ENCODE measurements at places on chromosomes 3 and 15.

DNA sequence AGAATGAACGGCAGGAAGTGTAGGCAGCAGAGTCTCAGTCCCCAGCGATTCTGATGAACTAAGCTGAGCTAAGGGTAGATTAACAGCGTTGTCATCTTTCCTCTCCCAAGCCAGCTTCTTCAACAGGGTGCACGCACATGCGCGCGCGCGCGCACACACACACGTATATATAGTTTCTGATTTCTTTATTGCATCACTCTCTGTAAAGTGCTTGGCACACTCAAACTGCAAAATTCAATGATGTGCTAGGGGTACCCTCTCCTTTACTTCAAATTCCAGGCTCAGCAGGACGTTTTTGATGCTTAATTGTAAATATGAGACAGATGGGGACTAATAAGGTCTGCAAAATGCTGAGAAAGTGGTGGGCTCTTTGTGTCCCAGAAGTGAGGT, 26.1 kb upstream of the VPS8 start:
- DNase-seq = no peak

DNA sequence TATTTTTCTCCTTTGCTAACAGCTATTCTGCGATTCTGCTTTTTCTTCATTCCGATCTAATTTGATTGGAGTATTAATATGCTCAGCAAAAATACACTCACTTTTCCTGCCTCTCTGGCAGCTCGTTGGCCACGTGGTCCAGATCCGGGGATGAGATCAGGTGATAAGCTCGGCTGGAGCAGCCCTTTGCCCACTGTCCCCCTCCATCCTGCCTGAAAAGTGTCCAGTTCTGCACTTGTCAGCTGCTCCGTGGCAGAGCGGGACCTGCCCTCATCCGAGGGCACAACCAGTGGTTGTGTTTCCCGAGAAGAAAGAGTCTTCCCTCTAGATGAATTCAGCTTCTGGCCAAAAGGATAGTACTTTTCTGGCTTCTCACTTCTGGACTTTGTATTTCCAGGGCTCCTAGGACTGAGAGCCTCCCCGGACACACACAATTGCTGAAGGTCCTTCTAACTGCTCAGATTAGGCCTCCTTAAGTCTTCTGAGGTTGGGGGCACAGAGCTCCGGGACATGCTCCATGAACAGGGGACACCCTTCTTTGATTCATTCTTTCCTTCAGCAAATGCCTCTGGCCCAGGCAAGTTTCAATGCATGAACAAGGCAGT, 103.9 kb upstream of the ALDH1A3 start:
- no peak for DNase-seq

DNA sequence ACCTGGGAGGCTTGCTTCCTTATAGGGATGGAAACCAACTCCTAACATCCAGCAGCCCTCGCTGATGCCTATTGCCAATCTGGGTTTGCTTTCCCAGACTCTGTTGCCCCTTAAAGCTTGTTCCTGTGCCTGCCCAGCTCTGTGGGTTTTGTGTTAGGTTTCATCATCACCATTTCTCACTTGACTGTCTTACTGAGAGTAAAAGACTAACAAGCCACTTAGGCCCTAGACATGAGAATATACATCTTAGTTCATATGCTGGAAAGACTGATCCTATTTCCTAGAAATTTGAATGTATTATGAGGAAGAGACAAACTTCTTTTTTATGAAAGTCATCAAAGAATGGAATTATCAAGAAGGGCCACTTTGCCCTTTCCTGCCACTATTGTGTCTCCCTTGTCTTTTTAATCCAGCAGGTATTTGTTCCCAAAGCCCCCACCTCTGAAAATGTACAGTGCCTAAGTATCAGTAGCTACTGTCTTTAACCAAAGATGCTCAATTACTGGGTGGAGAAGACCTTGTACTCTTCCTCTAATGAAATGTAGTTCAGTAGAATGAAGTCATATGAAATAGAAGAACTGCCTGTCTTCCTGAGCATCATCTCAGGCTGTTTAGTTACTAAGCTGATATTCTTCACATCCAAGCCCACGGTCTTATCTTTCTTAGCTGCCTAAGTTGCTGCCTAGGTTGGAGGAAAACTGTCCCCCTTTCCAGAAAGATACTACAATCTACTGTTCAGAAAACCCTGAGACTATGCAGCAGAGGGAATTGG, 59.8 kb upstream of the ZPLD1 start:
- no peak for DNase-seq

GRCh38 chr3:67018789-67019526, 20.9 kb downstream of the KBTBD8 start:
- DNase-seq = no peak

GRCh38 chr15:25175789-25176615, 221.2 kb downstream of the SNRPN start:
- no peak for DNase-seq

- DNase-seq = no peak
Measured at GRCh38 chr3:159091936-159092335, 290.1 kb downstream of the MFSD1 start.

GRCh38 chr3:183650554-183650953, 15.1 kb downstream of the KLHL24 start:
- DNase-seq = no peak

DNA sequence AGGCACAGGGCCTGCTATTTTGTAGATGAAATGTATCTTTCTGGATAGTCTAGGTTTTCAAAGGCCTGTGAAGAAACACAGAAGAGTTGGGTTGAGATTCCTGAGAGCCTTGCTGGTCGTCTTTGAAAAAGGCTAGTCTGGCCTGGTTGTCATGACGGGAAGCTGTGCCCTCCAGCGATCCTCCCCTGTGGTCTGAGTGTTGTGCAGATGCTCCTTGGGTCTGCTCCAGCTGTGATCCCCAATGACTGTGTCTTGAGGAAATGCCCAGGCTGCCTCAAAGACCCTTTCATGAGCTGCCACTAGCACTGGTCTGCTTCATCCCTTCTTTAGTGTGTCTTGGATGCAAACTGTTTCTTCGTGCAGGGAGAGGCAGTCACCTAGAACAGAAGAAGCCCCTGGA, 111.0 kb upstream of the SYNPR start:
- no peak for DNase-seq

DNA sequence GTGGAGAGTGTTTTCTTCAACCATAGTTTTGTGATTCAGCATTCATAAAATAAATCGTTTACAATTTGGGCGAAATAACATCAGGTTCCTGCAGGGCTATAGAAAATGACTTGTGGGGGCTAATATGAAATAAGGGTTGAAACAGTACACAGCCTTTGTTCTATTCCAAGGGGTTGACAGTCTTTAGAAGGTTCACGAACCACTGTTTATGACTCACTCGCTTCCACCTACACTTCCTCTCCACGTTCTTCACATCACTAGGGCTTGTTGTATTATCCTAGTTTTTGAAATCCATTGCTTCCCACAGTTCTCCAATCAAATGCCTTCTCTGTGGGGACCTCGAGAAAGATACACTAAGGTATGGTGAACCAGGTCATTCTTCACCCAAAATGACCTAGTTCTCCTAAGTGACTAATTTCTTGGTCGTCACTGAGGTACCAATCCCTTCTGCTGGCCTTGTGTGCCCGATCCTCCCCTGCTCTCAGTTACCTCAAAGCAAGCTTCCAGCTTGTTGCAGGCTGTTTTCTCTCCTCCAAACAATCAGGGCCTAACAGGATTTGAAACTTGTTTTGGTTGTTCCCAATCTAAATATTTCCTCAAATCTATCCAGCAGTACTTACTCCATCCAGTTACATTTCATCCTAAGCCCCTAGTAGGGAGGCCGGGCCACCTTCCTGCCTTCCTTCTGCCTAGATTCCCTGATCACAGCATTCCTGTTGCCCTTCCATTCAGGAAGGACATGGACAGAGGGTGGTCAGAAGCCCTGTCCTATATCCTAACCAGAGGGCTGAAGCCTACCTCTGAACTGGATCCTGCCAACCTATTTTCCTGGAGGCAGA, 23.1 kb upstream of the TBL1XR1 start:
- DNase-seq = no peak

DNA sequence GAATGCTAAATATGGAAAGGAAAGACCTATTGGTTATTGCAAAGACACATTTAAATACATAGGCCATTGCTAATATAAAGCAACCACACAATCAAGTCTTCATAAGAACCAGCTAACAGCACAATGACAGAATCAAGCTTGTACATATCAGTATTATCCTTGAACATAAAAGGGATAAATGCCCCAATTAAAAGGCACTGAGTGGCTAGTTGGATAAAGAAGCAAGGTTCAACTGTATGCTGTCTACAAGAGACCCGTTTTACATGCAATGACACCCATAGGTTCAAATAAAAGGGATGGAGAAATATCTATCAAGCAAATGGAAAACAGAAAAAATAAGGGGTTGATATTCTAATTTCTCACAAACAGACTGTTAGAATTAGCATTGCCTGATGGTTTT, 706.1 kb downstream of the EPHA3 start:
- DNase-seq = no peak

DNA sequence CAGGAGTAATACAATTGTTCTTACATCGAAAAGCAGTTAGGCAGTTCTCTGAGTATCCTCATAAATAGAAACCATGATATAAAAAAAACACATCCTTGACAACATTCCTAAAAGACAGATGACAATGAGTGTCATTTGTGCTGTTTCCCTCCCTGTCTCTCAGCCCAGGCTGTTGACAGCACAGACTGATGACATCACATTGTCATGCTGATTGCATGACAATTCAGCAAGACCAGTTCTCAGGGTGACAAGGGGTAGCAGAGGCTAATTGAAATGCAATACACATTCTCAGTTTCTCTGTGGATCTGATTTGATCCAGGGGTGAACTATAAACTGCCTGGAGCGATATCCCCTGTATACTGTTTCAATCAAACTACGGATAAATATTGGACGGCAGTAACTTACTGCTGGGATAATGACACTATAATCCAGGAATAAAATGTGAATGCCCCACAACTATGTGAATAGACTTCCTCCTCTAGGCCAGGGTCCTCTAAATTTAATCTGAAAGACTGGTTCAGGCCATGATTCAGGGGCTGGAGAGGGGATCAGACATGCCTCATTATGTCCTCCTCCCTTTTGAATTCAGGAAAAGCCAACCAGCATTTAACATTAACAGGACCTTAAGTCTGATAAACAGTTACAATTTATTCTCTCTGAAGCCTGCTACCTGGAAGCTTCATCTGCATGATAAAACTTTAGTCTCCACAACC, 16.7 kb upstream of the EIF1B start:
- DNase-seq = no peak

DNA sequence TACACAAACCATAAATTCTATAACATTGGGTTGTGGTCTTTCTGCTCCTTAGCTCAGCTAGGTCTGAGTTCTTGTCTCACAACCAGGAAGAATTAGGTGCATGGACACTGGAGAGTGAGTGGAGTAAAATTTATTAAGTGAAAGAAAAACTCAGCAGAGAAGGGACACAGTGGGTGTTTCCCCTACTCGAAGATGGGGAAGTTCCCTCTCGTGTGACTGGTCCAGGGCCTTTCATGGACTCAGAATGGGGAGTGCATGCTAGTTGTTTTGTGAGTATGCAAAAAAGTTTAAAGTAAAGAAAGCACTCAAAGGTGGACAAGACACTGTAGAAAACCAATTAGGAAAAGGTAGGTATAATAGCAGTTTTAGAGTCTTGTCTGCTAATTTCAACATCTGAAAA, 215.5 kb upstream of the RORA start:
- DNase-seq = no peak

DNA sequence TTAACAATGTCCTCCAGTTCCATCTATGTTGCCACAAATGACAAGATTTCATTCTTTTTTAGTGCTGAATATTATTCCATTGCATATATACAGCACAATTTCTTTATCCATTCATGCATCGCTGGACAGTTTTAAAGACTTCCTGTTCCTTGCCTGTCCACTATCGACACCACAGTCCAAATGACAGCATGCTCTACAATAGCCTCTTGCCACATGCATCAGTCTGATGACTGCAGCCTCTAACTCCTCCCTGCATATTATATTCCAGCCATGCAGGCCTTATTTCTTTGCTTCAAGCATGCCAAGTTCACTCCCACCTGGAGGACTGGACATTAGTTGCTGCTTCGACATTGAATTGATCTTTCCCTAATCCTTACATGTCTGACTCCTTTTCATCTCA, 306.2 kb downstream of the FOXP1 start:
- no peak for DNase-seq

- DNase-seq = no peak
Measured at GRCh38 chr3:195821403-195822130, 9.8 kb upstream of the MUC4 start.

DNA sequence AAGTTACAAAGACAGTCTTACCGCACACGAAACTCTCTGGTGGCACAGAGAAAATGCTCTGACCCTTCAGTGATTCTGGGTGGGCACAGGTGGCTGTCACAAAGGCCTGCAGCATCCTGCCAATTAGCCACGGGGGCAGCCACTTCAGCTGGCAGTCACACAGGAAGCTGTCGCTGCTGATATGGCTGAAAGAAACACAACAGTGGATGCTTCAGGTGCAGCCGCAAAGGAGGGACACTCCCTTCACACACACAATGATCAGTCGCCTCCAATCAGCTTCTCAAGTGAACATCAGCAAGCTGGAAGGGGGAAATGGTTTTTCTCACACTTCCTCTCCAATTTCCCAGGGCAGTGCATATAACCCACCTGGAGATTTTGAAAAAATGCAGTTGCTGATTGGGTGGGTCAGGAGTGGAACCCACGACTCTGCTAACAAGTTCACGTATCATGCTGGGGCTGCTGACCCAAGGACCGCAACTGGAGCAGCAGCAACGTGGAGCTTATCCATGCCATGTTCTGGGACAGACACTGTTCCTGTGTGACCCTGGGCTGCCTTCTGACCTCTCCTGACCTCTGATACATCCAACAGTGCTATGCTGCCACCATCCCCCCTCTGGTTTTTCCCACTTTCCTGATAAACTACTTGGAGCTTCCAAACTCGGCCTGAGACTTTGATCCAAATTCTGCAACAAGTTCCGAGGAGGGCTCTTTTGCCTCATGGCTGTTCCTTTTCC, 106.6 kb downstream of the LRIG1 start:
- no peak for DNase-seq

DNA sequence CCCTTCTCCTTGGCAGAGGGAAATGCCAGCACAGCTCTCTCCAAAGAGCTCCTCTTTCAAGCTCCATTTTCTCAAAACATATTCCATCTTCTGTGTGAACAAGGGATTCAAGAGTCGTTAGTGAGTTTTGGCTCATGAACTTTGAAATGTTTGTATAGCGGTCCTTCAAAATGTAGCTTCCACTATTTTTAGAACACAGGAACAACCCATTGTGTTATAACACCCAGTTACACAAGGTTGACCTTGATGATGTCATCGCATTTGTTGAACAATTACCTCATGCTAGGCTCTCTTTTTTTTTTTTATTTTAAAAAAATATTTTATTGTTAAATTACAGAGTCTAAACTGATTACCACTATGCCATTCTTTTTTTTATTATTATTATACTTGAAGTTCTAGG, 251.7 kb downstream of the THSD4 start:
- DNase-seq = no peak

DNA sequence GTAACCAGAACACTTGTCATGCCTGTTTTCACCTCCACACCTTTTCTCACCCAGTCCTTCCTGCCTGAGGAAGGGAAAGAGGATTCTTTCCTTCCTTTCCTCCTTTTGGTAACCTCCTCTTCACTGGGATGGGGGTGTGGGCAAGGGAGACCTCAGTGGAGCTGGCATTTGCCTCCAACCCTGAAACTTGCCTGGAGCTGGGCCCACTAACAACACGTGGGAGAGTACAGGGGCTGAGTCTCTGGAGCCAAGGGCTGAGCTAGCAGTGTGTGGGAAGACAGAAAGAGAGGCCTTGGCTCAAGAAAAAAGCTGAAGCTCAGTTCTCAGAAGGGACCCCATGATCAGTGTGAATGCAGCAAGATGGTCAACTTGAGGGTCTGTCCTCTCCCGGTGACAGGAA, 86.6 kb upstream of the SLC6A11 start:
- no peak for DNase-seq

- DNase-seq = no peak
Measured at GRCh38 chr15:28260722-28261121, 61.3 kb downstream of the HERC2 start.

GRCh38 chr3:57025237-57025636, 35.2 kb upstream of the SPATA12 start:
- DNase-seq = no peak

Measured in activated naive CD4-positive, alpha-beta T cell treated with anti-CD3 and anti-CD28 coated beads, Interleukin-2, amount 50 U/mL, for 72 hours (primary cell).